ENCODE measurements at places on chromosomes 5 and 9. TPM values are rescaled to one million over a fixed set of nuclear protein-coding genes. Genes with fewer than 3 reads are reported as not detected.

DNA sequence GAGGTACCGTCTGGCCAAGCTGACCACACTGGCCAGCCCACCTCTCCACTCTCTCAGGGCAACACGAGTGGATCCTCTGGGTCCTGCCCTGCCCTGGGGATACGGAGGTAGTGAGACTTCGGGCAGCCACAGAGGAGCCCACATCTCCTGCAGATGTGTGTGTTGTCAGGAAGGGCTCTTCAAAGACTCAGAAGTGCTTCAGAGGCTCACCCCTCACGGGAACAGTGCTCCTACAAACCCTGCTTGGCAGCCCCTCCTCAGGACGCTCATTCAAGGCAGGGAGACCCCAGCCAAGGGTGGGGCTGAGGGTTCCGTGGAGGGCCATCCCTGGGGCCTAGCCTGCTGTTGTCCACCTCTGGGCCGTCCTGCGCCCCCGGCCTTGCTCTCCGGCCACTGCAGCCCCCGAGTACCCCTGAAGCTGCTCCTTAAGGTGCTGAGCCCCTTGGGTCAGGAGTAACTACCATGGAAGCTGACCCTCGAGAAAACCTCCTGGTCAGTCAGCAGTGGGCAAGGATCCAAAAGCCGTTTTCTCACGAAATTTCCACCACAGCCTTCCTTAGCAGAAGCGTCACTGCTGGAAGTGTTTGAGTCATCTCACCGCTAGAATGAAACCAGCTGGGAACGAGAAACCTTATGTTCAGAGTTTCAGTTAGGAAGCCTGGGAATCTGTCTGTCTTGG, 23.2 kb upstream of the LRRC14B start:
- DNase-seq: no peak

Gene PCDHB2
- total RNA-seq: not detected

Gene PRXL2C
- 5.4 TPM for total RNA-seq

Gene TXNDC8
- total RNA-seq: not detected

DNA sequence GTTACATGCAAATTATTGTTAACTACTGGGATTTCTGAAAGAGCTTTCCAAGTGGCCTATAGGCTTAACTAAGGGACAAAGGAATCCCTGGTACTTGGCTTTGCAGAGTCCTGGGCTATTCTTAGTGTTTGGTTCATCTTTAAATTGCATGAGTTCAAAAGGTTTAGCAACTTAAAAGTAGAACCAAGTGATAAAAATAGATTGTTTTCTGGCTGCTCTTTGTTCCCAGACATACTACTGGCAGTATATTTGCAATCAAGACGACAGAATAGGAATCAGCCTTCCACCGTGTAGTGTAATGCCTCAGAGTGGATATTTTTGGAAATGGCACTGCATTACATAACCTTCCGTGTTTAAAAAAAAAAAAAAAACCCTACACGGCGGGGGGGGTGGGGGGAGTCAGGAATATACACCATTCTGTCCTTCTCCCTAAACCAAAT, 1.0 kb downstream of the NREP start:
- no peak for DNase-seq

DNA sequence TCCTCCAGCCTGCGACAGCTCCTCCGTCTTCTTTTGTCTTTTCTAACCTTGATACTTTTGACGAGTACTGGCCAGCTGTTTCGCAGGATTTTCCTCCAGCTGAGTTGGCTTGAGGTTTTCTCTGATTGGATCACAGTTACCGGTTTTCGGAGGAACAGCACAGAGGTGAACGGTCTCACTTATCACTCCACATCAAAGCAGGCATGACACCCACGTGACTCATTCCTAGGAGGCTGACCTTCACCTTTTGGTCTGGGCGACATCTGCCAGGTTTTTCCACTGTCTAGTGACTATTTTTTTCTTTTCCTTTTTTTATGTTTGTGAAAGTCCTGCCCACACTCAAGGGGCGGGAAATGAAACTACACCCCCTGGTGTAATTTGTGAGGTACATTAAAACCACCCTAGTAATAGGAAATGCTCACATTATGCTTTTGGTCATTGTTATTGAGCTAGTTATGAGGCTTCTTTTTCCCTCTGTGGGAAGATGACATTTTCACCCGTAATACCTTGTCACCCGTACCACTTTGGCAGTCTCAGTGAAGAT, 319.2 kb downstream of the GADD45G start:
- DNase-seq: peak; percentile 34

Gene IL3
- total RNA-seq: not detected

DNA sequence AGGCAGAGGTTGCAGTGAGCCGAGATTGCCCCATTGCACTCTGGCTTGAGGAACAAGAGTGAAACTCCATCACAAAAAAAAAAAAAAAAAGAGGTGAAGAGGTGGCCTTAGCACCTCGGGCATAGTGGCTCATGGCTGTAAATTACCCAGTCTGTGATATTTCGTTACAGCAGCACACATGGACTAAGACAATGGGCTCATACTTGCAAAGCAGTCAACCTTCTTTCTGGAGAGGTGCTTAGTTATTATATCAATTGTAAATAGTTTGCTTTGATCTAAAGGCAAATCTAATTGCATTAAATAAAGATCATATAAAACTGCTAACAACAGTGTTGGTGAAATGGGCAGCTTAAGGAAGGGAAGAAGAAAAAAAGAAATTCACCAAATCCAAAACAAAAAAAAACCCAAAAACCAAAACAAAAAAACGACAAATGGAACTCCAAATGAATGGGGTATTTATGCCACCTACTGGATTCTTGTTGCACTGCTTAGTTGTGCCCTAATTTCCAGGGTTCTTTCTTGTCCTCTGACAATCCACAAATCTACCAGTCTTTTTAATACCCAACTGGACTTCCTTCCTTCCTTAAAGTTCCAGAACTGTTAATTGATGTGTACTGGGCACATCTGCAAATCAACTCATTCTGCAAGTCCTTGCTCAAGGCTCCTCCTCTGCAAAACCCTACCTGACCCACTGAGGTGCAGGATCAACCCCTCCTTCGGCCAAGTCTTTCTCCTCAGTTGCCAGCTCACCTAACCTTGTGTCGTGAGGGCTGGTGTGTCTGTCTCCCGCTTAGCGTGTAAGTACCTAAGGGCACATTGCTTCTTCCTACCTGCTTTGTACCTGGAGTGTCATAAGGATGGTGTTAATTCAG, 35.0 kb upstream of the DMRT1 start:
- DNase-seq: peak; percentile 26

DNA sequence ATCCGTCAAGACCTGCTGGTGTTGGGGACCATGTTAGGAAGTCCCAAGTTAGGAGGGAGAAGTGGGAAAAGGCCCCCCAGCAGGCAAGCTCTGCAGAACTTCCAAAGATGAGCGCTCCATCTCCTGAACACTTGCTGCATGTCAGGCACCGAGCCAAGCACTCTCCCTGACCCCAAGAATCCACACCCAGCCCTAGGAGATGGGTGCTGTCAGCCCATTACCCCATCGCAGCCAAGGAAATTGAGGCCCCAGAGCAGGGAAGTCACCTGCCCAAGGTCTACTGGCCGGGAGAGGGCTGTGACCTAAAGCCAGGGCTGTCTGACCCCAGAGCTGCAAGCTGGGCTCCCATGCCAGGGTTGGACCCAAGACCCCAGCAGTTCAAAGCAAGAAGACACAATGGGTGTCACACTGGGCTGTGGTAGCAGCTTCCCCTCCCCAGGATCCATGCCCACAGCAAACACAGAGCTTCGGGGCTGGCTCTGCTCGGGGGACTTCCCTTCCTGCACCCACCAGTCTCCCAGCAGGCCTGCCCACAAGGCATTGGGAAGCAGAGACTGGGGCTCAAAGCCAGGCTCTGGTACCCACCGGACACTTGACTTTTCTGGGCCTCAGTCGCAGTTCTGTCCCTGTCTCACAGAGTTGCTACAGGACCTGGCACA, 13.5 kb downstream of the EEIG1 start:
- no peak for DNase-seq

DNA sequence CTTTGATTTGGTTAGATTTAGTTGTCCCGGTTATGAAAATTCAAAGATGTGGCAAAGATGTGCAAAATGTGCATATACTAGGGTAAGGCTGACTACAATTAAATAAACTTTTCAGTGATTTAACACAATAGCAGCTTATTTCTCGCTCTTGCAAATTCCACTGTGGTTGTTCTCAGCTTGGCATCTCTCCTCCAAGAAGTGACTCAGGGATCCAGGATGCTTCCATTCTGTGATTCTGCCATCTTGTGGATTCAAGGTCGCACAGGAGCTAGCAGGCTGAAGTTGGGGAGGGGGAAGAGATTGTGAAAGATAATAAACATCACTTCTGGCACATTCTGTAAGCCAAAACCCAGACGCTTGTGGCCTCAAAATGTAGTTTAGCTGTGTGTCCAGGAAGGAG, 60.1 kb upstream of the TGFBR1 start:
- no peak for DNase-seq

DNA sequence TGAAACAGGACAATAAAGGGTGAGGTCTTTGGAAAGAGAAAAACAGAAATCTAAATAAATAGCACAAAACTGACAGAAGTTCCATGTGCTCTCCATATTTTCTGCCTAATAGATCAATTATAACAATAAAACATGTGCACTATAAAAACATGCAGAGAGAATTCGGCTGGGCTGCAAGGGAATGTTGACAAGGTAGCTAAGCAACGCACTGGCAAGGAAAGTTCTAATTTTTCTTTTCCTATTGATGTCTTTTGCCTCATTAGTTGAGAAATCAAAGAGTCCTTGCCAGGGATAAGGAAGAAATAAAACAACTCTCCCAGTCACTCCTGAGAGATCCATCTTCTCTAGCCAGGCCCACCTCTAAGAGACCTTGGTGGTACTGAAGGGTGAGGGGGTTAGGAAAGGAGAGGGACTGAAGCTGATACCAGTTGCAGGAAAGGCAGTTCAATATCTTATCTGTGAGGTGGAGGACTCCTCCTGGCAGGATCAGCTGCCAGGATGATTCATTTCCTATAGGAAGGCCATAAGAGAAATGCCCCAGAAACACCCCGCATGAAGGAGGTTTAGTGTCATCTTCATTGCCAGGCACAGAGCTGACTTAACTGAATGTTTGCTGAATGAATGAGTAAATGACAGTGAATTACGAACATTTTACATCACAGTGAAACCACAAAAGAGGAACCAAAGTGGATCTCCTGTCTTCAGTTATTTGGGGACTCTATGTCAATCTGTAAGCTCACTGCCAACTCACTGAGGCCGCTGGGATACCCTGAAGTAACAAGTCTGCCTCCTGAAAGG, 63.7 kb upstream of the IFNK start:
- DNase-seq: no peak

GRCh38 chr9:112548836-112549595, 62.4 kb downstream of the KIAA1958 start:
- DNase-seq: no peak

Gene SLC6A7
- not detected for total RNA-seq

DNA sequence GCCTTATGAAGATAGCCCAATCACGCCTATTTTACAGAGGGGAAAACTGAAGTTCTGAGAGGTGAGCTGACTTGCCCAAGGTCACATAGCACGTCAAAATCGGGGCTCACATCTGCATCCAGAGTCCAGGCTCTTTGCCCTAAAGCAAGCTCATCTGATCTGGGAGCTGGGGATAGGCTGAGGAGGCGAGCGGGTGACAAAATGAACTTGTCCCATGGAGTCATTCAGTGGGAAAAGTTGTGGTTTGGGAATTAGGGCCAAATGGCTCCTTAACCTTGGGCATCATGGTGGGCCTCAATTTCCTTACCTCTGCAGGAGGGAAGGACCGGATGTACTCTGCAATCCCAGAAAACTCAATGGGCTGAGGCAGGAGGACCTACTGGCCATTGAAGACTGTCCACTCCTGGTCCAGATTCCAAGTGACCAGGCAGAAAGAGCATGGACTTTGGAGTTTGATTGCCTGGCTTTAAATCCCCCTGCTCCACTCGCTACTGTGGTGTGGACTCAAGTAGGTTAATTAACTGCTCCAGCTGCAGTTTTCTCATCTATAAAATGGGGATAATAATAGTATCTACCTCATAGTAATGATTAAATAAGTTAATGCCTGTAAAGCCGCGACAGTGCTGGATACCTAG, 160.4 kb downstream of the RGS3 start:
- DNase-seq: no peak

- no peak for DNase-seq
Observed at GRCh38 chr9:129994882-129995281, 48.1 kb downstream of the FNBP1 start.

DNA sequence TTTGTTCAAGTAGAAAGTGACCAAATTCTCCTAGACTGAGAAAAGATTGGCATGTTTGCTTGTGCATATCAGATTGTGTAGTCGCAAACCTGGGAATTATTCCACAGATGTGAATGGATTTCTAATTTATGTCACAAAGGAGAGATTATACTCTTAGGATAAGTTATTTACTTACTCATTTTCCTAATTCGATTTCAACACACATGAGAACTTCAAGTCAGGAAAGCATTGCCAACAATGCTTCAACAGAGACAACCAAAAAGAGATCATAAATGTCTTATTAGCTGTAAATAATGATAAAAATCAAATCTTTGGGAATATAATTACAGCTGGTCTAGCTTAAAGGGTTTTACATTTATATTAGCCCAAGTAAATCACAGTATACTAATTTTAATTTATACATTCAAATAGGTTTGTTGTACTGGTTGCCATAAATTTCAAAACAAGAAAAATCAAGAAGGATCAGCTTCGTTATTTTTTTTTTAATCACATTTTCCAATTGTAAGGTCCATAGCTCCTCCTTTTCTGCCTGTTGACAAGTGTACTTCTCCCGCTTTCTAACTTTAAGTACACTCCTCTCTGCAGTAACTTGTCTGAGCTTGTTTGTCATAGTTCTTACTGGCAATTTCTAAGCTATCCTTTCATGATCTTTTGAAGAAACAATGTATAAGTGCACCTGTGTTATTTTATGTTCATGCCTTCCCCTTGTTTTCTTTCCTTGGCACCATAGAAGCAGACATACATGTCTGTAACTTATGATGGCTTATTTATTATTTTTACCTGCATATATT, 246.6 kb downstream of the DEPDC1B start:
- DNase-seq: no peak

Gene ORM2
- total RNA-seq: not detected

DNA sequence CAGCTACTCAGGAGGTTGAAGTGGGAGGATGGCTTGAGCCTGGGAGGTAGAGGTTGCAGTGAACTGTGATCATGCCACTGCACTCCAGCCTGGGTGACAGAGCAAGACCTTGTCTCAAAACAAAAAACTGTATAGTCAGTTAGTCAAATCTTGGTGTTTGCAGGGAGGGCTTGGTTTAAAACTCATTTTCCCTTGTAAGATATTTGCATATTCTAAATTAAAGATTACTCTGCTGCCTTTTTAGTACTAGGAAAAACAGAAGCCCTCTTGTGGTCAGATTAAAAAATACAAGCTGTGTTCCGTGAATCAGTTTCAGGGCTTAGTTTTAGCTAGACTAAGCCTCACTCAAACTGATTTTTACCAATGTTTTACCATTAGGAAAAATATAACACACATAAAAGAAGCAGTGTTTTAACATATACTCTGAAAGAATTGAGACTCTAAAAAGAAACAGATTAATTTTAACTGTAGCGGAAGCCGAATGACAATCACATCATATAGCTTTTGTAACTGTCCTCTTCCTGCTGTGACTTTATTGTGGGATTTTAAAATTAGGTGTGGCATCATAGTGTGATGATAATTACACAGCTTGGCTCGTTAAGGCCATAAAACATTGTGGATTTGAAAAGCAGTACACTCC, 84.9 kb upstream of the BASP1 start:
- no peak for DNase-seq

Gene TGFBI
- not detected for total RNA-seq
